Tongue (tissue), 3 donors: ENCODE measurements at places on chromosomes 6 and 20.

- DNase-seq = no peak
These were observed 101.6 kb downstream of the RAMACL start for GRCh38 chr6:166484863-166485262.

DNA sequence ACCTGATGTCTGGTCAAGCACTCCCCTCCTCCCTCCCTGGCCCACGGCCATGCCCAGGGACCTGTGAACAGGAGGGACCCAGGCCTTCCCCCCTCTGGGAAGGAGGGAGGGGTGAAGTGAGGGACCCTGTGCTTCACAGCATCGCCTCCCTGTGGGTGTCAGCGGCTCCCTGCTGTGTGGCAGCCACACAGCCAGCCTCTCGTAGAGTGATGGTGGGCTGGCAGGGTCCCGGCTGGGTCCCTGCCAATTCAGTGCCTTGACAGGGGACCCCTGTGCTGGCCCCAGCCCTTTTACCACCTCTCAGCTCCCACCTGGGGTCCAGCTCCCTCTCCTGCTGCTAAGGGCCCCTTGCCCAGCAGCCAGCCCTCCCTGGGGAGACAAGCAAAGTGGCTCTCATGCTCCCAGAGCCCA, 31.3 kb upstream of the GRM4 start:
- no peak for DNase-seq

- no peak for DNase-seq
These were observed 308.2 kb downstream of the FARS2 start for GRCh38 chr6:5569491-5569890.

DNA sequence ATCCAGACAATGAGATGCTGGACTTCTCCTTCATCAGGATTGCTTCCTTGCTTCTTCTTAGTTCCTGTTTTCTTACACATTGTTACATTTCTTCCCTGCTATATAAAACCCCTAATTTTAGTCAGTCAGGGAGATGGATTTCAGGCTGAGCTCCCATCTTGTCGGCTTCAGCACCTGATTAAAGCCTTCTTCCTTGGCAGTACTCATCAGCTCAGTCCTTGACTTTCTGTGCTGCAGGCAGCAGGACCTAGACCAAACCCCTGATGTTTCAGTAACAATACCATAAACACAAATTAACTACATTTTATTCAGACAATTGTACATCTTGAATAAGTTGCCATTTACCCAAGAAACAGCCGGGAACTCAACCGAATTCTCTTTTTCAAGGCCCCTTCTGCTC, 156.4 kb upstream of the RREB1 start:
- no peak for DNase-seq

DNA sequence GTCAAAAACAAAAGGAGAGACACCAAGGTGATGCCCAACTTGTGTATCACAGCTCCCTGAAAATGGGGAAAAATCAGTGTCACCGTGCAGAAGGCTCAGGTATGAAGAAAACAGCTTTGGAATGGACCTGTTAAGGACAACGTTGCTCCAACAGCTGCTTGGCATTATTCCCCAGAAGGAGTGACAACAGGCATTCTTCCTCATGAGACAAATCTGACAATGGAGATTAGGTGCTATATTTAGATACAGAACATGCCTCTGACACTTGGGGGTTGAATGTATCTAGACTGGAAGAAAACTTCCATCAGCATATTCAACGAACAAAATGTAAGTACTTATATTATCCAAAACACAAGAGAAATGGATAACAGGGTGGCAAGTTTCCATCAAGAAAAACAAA, 87.7 kb downstream of the MBOAT1 start:
- no peak for DNase-seq
